ENCODE measurements at places on chromosomes 1 and 21. TPM values are rescaled to one million over a fixed set of nuclear protein-coding genes. Genes with fewer than 3 reads are reported as not detected.

- H3K4me1 ChIP-seq = peaks cover 13% of the 10 kb centered on the region
- H3K27me3 ChIP-seq = no peaks in the 10 kb centered on the region
- DNase-seq = no peak
- no peak overlapping the region for H3K4me3 ChIP-seq
- H3K36me3 ChIP-seq = peaks cover 53% of the 10 kb centered on the region
Observed at GRCh38 chr1:232471250-232471649, 158.7 kb downstream of the SIPA1L2 start.

DNA sequence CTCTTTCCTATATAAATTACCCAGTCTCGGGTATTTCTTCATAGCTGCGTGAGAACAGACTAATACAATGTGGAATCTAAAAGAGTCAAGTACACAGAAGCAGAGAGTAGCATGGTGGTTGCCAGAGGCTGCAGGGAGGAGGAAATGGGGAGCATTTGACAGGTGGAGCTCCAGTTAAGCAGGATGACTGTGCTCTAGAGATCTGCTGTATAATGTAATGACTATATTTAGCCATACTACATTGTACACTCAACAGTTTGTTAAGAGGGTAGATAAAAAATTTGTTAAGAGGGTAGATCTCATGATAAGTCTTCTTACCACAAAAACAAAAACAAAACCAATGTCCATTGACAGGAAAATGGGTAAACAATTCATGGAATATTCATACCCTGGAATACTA, 82.1 kb downstream of the MT1HL1 start:
- peaks cover 5% of the 10 kb centered on the region for H3K4me1 ChIP-seq
- no peaks in the 10 kb centered on the region for H3K27me3 ChIP-seq
- H3K4me3 ChIP-seq = no peak overlapping the region
- DNase-seq = no peak
- no peaks in the 10 kb centered on the region for H3K36me3 ChIP-seq

DNA sequence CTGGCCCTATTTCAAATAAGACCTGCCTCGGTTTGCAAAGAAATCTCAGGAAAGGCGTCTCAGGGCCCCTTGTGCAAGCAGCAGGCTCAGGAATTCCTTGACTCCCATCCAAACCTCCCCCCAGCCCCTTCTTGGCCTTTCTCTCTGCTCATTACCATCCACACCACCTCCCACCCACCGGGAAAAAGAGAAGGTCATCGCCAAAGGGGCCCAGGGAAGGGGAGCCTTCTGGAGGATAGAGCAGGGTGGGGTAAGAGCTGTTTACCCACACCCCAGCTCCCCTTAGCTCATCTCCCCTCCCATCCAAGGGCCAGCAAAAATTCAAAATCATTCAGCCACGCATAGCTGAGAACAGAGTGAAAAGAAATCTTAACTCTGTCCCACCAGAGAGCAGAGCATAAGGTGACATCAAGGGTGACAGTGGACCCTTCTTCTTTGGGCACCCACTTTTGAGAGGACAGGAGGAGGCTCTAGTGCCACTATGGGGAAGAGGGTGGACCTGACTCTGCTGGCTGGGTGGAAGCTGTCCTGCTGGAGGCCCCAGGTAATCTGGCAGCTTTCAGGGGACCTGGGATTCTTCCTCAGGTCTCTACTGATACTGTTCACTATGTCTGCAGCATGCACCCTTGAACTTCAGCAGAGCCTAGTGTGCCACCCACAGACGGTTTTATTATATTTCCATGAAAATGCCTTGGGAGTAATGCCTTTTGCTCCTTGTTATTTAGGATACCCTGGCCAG, 3.9 kb upstream of the WNT2B start:
- no peaks in the 10 kb centered on the region for H3K4me1 ChIP-seq
- H3K4me3 ChIP-seq = no peak overlapping the region
- H3K36me3 ChIP-seq = no peaks in the 10 kb centered on the region
- no peak overlapping the region for H3K27ac ChIP-seq
- no peak for DNase-seq

DNA sequence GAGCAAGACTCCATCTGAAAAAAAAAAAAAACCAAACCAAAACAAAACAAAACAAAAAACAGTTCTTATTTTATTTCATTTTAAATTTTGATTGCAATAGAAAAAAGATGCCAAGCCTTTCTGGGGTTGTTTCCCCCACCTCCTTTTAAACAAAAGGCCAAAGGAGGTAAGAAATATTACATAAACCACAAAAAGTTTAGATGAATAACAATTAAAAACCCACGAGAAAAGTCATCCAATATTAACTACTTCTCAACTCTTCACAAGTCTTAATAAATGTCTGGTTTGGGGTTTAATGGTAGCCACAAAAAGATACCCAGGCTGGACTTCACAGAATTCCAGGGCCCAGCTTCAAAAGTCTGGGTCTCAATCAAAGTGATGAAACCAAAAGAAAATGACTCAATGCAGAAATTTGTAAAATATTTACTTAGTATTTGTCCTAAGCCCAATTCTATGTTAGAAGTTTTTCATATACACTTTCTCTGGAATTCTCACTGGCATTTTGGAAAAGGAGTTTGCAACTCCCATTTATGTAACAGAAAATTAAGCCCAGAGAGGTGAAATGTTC, 47.0 kb upstream of the SDC3 start:
- H3K27ac ChIP-seq = no peak overlapping the region
- no peaks in the 10 kb centered on the region for H3K4me1 ChIP-seq
- no peaks in the 10 kb centered on the region for H3K27me3 ChIP-seq
- peak; percentile 54 for DNase-seq
- H3K4me3 ChIP-seq = no peak overlapping the region

DNA sequence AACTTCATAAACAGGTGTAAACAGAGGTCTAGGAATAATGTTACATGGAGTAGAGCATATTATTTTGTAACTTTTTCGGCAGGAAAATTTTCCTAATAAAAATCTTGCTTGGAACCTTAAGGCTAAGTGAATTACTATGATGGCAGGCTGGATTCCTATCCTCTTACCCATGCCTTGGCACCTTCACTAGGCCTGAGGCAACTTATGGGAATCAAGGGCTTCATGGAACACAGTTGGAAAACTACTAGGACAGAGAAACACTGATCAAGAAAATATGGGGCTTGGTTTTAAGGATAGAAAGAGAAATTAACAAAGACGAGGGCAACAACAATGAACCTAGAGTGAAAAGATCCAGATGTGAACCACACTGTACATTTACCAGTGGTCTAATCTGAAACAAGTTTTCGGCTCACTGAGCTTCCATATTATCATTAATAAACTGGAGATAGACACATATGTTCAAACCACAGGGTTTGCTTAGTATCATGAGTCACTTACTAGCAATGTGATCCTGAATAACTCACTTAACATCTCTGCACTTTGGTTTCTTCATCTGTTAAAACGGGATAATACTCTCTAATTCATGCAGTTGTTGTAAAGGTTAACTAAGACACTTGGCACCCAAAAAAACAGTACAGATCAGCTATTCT, 68.5 kb downstream of the GPATCH2 start:
- no peak overlapping the region for H3K4me3 ChIP-seq
- no peaks in the 10 kb centered on the region for H3K4me1 ChIP-seq
- peak; percentile 87 for DNase-seq

SPRR2F gene
- polyA plus RNA-seq = 25.7 TPM

TTLL7 gene
- polyA plus RNA-seq = 7.7 TPM

- no peak overlapping the region for H3K4me3 ChIP-seq
- no peak overlapping the region for H3K27ac ChIP-seq
- peaks cover 5% of the 10 kb centered on the region for H3K4me1 ChIP-seq
- H3K36me3 ChIP-seq = no peaks in the 10 kb centered on the region
- H3K27me3 ChIP-seq = no peaks in the 10 kb centered on the region
- no peak for DNase-seq
Observed at GRCh38 chr21:28431527-28432200, 561.0 kb downstream of the LTN1 start.

GRCh38 chr1:201556841-201557571, 18.1 kb downstream of the NAV1 start:
- H3K4me1 ChIP-seq = peaks cover 9% of the 10 kb centered on the region
- H3K27me3 ChIP-seq = no peaks in the 10 kb centered on the region
- no peak for DNase-seq
- H3K4me3 ChIP-seq = no peak overlapping the region
- no peaks in the 10 kb centered on the region for H3K36me3 ChIP-seq
- H3K27ac ChIP-seq = no peak overlapping the region

GJB5 gene
- not detected for polyA plus RNA-seq

NVL gene
- 27.6 TPM for polyA plus RNA-seq

DNA sequence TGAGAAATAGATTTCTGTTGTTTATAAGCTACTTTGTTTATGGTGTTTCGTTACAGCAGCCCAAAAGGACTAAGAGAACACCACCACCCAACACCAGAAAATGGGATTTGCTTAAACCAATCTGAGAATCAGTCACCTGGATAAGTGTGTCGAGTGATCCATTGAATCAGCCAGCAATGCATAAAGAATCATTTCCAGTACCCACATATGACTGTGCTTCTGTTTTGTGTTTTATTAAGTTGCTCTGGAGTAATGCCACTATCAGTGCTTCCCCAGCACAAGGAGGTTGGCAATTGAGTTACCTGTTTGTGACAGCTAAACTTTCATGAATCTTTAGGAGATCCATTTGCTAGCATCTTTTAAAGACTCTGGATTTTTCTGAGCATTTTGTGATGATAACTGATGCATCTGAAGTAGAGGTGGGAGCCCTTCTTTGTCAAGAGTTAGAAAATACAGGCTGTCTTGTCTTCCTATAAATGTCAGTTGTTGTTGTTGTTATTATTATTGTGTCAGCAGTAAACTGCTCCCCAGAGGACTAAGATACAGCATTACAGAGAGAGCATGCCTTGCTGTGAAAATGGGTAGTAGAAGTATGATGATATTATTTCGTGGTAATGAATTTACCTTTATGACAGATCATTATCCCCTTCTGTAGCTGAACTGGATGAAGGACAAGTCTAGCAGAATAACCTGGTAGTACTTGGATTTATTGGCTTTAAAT, 225.2 kb downstream of the NFIA start:
- H3K27me3 ChIP-seq = no peaks in the 10 kb centered on the region
- H3K4me3 ChIP-seq = no peak overlapping the region
- H3K27ac ChIP-seq = no peak overlapping the region
- no peaks in the 10 kb centered on the region for H3K36me3 ChIP-seq

DNA sequence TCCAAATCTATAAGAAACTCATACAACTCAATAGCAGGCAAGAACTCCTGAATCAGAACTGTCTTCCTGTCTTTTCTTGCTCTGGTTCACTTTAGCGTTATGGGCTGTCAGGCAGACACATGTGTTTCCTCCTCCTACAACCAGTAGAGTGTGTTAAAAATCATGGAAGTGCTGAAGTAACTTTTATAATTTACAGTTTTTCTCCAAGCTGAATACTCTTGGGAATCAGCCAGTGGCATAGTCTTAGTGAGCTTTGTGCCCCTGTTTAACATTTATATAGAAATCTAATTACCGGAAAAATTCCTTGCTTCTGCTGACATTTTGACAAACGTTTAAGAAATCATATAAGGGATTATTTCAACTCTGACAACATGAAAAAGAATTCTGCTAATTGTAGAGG, 113.1 kb upstream of the RGS18 start:
- no peaks in the 10 kb centered on the region for H3K36me3 ChIP-seq
- no peaks in the 10 kb centered on the region for H3K4me1 ChIP-seq
- no peak overlapping the region for H3K4me3 ChIP-seq
- DNase-seq = peak; percentile 1
- no peak overlapping the region for H3K27ac ChIP-seq
- H3K27me3 ChIP-seq = no peaks in the 10 kb centered on the region

GRCh38 chr1:85135392-85135798, 65.4 kb downstream of the SYDE2 start:
- H3K27me3 ChIP-seq = no peaks in the 10 kb centered on the region
- DNase-seq = no peak
- H3K36me3 ChIP-seq = no peaks in the 10 kb centered on the region
- no peak overlapping the region for H3K27ac ChIP-seq
- H3K4me1 ChIP-seq = no peaks in the 10 kb centered on the region

- H3K4me3 ChIP-seq = no peak overlapping the region
- no peaks in the 10 kb centered on the region for H3K36me3 ChIP-seq
- no peak overlapping the region for H3K27ac ChIP-seq
- no peaks in the 10 kb centered on the region for H3K4me1 ChIP-seq
- no peak for DNase-seq
- H3K27me3 ChIP-seq = no peaks in the 10 kb centered on the region
Observed at GRCh38 chr1:172255223-172255560, 165.3 kb upstream of the C1orf105 start.

IL10 gene
- polyA plus RNA-seq = not detected

- no peaks in the 10 kb centered on the region for H3K36me3 ChIP-seq
- no peak overlapping the region for H3K27ac ChIP-seq
- no peaks in the 10 kb centered on the region for H3K4me1 ChIP-seq
- H3K4me3 ChIP-seq = no peak overlapping the region
- peak; percentile 75 for DNase-seq
Observed at GRCh38 chr1:168783458-168784210, 54.6 kb upstream of the DPT start.

OLIG1 gene
- 0.65 TPM for polyA plus RNA-seq

TCEA3 gene
- 198 TPM for polyA plus RNA-seq

DNA sequence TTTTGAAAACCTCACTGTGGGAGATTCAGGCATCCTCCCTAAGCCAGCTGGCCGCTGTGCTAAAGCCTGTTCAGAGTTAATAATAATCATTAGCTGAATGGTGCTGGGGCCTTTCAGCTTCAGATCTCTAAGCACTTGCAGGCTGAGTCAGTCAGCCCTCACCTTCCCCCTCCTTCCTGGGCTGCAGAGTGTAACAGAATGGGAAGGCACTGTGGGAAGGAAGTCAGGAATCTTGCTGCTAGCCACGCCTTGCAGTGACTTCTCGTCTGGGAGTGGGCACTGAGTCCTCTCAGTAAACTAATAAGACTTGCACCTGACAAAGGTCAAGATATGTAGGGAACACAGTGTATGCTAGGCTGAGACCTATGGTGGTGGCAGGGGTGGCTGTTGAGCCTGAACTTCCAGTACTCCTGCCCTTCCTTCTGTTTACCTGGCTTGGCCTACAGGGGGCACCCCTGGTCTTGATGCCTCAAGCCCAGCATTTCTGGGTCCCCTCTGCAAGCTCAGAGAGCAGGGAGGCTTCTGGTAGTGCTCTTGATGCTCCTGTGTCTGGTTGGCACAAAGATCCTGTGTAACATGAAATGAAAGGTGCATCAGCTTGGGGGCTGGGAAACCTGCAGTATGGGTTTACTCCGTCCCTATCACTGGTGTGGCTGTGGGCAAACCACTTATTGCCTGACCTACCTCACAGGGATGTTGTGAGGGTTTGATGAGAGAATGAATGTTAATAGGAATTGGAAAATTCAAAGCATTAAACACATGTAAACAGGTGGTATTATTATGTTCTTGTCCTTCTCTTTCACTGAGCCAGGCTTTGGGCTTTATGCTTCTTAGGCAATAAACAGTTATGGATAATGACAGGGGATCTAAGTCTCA, 6.0 kb downstream of the CYB561D1 start:
- H3K27me3 ChIP-seq = no peaks in the 10 kb centered on the region
- no peak overlapping the region for H3K4me3 ChIP-seq
- no peaks in the 10 kb centered on the region for H3K4me1 ChIP-seq
- peaks cover 8% of the 10 kb centered on the region for H3K36me3 ChIP-seq

Measured in cardiac muscle cell (in vitro differentiated cells and primary cell).